AG09319 (cell line): ENCODE measurements at places on chromosomes 11 and 22.

- no peak for DNase-seq
Measured at GRCh38 chr11:124674571-124674970, 867 bp downstream of the SPA17 start.

DNA sequence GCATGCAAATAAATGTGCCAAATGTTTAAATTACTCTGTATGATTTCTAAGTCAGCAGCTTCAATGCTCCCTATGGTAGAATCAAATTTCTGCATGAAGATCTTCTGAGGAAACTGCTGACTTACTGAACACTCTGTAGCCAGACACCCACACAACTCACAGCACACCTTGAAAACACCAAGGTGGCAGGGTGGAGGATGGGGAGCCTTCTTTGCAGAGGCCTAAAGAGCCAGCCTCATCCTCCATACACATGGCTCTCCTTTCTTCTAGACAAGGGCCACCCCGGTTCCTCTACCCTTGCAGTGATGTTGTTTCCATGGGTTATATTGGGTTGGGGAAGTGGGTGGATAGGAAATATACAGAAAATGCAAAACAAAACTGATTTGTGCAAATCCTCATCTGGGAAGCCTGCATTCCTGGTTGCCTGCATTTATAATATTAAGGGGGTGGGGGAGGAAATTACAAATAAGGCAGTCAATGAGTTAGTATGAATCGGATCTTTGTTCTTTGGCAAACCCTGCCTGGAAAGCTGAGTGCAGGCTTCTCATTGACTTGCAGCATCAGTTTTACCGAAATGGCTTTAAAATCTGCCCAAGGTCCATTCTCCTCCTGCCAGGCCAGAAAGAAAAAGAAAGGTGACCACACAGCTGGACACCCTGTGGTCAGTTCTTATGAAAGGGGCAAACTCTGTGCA lies 15.8 kb upstream of the ETS1 start:
- no peak for DNase-seq

DNA sequence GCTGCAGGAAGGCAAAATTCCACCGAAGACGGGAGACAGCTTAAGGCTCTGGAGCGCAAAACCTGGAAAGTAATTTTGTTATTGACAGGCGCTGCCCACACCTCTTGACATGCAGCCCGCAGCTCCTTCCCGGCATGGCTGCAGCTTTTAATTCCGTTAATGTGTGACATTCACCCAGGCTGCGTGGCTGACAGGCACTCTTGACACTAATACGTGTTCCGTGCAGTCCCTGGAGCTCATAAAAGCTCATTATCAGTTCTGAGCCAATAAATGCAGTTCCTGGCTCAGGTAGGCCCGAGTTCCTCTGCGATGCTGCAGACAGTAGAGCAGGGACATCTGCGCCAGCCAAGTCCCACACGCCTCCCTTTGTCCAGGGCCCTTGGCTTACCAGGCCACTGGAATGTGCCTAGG lies 34.8 kb downstream of the TSPAN18 start:
- no peak for DNase-seq

- DNase-seq: no peak
Measured at GRCh38 chr11:12717851-12718291, 43.6 kb downstream of the TEAD1 start.

DNA sequence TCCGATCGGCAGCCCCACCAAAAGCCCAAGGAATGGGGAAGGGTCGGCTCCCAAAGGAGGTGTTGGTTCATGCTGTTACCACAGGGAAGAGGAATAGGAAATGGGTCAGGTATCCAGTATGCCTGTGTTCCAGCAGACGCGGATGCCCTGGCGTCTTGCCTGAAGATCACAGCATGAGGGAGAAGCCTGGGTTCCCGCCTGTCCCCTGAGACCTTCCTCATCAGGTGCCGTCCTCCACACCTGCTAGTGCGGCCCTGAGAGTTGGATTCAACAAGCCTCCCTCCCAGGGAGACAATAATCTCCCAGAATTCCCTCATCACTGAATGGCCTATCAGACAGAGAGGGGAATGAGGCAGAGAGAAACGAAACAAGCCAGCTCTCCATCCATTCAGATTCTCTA lies 92.2 kb downstream of the SPATA19 start:
- DNase-seq: no peak

- no peak for DNase-seq
Measured at GRCh38 chr11:130608287-130608686, 159.8 kb downstream of the ADAMTS15 start.
